ENCODE measurements at places on chromosomes 3 and 15.

- DNase-seq: no peak
These were observed 30.5 kb downstream of the MINDY4B start for GRCh38 chr3:150874666-150875219.

- DNase-seq: no peak
These were observed 102.0 kb upstream of the CLSTN2 start for GRCh38 chr3:139832998-139833397.

GRCh38 chr3:126087552-126088175 is 3.7 kb upstream of the SLC41A3 start:
- DNase-seq: no peak

- DNase-seq: no peak
These were observed 7.9 kb downstream of the AEN start for GRCh38 chr15:88629071-88629470.

GRCh38 chr3:49556500-49557275 is 2.4 kb downstream of the BSN start:
- no peak for DNase-seq

GRCh38 chr3:118991775-118992174 is 42.9 kb downstream of the IGSF11 start:
- DNase-seq: no peak
